Effector CD4-positive, alpha-beta T cell (primary cell): ENCODE measurements at places on chromosomes 6 and 20.

- DNase-seq, result no peak
These were observed 341.2 kb downstream of the CD83 start for GRCh38 chr6:14458669-14459266.

DNA sequence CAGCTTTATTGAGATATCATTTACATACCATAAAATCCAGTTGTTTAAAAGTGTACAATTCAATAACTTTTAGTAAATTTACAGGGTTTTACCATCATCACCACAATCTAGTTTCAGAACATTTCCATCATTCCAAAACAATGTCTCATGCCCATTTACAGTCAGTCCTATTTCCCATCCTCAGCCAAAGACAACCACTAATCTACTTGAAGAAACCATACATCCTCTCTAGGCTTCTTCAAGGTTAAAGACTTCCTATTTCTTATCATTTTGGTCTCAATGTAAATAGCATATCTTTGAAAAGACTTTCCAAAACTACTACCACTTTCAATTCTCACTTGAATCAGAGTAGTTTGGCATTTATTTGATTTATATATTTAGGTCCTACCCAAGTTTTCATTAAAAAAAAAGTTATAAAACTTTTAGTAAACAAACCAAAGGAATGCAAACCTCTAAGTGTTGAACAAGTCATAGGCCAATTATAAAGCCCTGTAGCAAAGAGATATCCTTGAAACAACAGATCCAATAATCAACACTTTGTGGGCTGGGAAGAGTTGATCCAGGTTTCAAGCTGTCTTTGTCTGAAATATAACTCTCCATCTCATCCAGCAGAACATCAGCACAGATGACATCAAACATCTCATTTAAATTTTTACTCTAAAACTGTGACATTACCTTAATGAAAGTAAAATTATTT, 211.3 kb upstream of the RUNX2 start:
- no peak for DNase-seq

GRCh38 chr6:110897433-110897832, 22.8 kb downstream of the AMD1 start:
- DNase-seq, result no peak

DNA sequence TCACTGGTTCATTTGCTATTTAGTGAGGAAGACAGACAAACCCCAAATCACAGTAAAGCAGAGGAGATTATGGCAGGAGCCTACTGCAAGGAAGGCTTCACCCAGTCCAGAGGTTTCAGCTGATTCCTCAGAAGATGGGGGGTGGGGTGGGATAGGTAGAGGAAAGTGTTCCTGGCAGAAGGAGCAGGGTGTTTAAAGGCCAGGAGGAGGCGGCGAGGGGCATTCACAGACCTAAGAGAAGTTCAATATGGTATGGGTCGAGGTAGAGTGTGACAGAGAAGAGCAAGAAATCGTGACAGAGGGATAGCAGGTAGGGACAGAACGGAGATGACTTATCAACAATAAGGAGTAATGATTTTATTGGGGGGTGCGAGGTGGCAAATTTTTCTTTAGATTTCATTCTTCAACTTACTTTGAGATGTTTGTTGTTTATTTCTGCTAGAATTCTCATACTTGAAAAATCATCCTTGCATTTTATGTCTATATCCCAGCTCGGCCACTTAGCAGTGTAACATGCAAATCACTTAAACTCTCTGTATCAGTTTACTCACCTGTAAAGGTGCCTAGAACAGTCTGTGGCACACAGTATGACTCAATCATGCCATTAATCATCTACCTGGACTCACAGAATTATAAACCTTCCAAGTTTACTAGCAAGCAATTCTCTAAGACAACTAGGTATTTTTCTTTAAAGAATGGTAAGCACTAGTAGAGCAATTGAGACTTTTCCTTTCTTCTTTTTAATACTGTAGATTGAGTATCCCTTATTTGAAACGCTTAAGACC, 176.7 kb downstream of the REV3L start:
- no peak for DNase-seq

- DNase-seq, result no peak
These were observed 13.3 kb downstream of the RSPH4A start for GRCh38 chr6:116629563-116629981.

GRCh38 chr20:57835074-57835452, 125.2 kb upstream of the PMEPA1 start:
- no peak for DNase-seq

DNA sequence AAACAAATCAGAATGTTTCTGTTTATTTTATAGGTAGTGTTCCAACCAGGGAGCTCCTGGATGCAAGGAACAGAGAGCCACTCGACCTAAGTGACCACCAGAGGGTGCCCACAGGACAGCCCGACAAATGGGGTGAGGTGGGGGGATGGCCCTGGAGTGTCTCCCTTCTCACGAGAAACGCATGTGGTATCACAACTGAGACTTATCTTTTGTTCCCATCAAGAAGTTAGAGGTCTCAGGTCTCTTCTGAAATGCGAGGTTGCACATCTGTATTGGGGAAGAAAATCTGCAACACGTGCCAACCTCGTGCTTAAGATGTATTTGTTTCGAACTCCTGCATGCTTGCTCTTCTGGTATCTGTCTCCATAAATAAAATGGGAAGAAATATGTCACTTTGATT, 104.0 kb downstream of the ISM1 start:
- DNase-seq, result no peak

GRCh38 chr6:39754514-39755115, 29.4 kb upstream of the KIF6 start:
- no peak for DNase-seq

- no peak for DNase-seq
These were observed 498.6 kb downstream of the BTBD3 start for GRCh38 chr20:12416281-12416680.

DNA sequence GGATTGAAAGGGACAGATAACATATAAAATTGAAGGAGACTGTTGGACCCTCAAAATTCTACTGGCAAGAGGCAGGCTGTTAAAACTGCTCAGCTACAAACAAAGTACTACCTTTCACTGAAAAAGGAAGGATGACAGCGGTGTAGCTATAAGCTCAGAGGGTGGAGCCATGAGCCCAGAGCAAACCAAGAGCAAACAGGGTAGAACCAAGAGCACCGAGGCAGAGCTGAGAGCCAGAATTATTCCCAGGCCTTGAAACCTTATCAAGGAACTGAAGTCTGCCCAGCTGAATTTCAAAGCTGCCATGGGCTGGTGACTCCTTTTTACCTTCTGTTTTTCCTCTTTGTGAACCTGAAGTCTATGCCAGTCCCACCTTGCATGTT, 74.7 kb upstream of the SLC4A11 start:
- DNase-seq, result no peak

DNA sequence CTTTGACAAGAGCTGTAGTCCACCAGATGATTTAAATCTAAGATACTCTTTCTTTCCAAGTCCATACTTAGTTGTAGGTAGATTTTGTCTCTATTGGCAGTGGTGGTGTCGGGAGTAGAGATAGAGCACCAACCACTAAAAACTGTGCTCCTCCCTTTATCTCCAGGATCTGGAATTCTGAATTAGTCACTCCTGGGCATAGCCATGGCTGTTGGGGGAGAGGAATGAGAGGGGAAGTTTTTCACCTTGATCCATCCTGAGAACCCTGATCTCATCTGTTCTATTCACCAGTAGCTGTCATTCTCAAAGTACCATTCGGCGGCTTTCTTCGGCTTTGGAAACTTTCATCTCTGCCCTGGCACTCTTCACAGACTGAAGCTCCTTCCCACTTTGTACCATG, 35.6 kb upstream of the NKX2-4 start:
- DNase-seq, result no peak

DNA sequence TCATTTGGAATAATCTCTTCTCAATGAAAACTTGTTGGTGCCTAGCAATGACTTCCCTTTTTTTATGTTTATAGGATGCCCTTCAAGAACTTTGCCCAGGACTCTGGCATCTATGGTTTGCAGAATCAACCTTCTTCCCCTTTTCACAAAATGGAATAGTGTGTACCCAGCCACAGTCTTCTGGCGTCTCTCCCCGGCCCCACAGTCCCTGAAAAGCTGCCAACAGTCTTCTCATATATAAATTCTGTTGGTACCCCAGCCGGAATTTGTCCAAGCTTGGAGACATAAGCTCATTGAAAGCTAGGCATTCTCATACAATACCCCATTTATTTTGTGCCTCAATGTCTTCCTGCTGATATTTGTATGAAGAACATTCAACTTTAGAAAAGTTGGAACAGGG, 26.4 kb upstream of the MCM3 start:
- DNase-seq, result no peak

DNA sequence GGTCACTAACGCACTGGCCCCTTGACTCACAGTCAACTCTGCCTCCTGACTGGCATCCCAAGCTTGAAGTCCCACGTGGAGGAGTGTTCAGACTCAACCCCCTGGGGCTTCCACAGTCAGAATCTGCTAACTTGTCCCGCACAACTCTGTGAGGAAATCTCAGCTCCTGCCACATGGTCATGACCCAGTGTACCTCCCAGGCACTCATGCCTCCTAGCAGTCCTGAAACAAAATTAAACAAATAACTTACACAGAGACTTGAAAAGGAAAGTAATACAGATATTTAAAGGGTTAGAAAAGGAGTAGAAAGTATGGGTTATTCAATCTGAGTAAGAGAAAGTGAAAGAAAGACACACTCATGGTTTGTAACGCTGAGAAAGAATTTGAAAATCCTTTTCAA, 134.9 kb downstream of the GMDS start:
- DNase-seq, result no peak

- DNase-seq, result no peak
These were observed 147.0 kb downstream of the CDH26 start for GRCh38 chr20:60104993-60105803.

DNA sequence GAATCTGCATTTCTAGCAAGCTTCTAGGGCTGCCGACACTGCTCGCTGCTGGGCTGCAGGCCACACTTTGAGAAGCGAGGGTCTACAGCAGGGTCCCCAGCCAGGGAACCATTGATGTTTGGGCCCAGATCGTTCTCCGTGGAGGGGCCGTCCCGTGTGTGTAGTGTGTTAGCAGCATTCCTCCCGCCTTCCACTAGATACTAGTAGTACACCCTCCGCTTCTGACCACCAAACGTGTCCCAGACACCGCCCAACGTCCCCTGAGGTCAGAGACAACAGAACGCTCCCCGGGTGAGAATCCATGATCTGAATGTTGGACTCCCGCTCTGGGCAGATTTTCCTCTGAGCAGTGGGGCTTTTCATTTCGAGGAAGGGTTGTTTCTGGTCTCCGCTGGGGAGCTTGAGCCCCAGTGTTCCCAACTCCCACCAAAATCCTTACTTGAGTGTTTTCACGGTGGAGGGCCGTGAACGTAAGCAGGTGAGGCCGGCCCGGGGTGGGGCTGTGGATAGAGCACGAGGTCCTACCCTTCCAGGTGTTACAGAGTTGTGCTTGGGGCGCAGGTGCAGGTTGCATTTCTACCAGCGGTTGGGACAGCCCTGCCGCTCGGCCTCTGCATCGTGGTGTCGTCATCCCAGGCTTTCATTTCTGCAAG, 124.6 kb downstream of the SYCP2 start:
- DNase-seq, result no peak

DNA sequence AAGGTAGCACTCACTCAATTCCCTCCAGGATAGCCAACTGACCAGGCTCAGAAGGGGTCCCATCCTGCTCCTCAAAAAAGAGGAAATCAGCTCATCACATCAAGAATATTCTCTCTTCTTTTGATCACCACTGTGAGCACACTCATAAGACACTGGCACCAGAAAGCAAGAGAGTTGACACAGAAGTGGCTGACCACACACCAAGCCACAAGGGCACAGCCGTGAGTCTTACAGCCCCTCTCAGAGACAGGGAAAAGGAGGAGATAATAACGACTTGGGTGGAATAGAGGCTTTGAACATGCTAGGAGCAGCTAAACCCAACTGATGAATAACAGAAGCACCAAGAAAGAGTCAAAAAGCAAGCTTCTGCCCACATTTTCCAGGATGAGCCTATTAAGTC, 249.1 kb upstream of the PREP start:
- no peak for DNase-seq

- DNase-seq, result no peak
These were observed 79.0 kb upstream of the FAM184A start for GRCh38 chr6:119157506-119157815.

DNA sequence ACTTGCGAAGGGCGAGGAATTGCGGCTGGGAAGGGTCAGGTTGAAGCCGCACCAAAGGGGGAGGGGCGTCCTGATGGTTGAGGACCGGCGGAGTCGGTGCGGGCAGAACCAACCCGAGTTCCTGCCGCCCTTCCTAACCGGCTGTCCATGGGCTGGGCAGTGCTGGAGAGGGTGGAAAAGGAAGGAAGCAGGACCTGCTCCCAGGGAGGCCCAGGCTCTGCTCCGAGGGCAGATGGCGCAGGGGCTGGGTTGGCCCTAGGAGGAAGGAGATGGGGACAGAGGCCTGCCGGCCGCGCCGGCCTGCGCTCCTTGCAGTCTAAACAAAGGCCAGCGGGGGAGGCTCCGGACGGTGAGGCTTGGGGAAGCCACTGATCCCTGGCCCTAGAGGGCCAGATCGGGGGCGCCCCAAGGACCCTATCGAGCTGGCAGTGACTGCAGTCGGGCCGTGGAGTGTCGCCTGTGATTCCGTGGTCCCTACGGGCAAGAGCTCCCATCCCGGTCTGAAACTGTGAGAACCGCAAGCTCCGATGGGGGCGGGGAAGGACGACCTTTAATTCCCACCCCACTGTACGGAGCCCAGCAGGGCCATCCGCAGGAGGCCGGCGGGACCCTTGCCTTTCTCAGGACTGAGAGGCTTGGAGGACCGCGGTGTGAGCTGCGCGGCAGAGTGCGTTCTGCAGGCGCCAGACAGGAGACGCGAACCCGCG, 39.4 kb downstream of the YTHDF1 start:
- DNase-seq, result no peak

DNA sequence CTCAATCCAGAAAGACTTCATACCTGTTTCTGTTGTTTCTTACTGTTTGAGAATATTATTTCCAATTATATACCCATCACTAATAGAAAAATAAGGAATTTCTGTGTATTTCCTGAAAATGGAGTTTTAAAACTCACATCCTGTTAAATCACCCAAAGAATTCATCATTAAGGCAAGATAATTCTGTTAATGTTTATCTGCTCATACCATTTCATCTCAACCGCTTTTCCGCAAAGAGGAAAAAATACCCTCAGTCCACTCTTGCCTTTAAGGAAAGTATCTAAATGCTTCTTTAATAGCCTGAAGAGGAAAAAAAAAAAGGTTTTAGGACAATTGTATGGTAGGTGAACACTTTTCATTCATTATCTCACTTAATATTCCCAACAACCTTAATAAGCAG, 7.3 kb downstream of the TPMT start:
- DNase-seq, result no peak

DNA sequence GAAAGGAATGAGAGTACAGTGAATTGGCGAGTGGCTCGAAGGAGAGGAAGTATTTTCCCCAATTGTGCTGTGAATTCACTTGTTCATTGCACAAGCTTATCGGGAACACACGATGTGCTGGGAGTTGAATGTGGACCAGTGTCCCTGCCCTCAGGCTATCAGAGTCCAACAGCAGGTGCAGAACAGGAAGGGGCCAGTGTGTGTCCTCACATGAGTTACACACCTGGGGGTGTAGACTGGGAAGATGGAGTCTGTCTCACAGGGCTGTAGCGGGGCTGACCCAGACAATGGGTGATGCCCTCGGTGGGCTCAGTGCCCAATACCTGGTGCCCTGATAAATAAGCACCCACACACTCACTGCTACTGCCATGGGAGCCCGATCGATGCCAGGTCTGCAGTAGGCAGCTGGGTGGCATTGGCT, 14.4 kb downstream of the DUSP22 start:
- DNase-seq, result no peak

GRCh38 chr6:24990944-24991809, 55.4 kb upstream of the RIPOR2 start:
- DNase-seq, result no peak
